ENCODE measurements at places on chromosomes 3 and 15.

GRCh38 chr15:69158201-69158842 lies 2.1 kb upstream of the GLCE start:
- DNase-seq, result no peak

- no peak for DNase-seq
Observed at GRCh38 chr3:40129981-40130380, 179.5 kb upstream of the EIF1B start.

DNA sequence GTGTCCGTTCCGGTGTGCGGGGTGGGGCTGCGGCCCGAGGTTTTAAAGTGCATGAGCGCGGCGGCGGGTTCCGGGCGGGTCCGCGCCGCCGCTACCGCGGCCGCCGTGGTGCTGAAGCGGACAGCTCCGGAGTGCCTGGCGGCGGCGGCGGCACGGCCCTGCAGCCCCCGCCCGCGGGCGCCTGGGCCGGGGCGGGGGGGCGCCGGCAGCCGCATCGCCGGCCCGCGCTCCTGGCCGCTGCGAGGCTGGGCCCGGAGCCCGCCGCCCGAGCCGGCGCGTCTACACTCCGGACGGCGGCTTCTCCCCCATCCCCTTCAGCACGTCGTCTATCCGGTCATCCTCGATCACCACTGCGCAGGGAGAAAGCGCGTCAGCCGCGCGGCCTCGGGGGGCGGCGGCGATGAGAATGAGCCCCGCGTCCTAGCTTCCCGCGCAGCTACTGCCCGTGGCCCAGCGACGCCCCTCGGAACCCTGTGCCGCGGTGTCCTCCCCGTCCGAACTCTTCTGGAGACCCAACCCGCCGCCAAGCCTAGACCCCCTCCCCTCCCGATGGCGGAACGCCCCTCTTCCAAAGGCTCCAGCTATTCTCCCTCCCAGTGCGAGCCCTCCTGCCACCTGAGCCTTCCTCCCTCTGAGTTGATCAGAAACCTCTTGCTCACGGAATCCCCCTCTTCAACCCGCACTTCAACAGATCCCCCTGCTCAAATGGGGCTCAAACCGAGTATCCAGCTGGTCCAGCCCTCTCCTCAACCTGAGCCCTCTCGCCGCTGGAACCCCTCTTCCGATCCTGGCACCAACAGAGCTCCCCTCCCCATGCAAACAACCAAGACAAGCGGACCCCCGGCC lies 1.3 kb downstream of the CAMK2N2 start:
- DNase-seq, result no peak

GRCh38 chr15:33780011-33780768 lies 188.1 kb upstream of the CHRM5 start:
- no peak for DNase-seq

GRCh38 chr3:33430061-33430460 lies 10.1 kb downstream of the UBP1 start:
- DNase-seq, result no peak

DNA sequence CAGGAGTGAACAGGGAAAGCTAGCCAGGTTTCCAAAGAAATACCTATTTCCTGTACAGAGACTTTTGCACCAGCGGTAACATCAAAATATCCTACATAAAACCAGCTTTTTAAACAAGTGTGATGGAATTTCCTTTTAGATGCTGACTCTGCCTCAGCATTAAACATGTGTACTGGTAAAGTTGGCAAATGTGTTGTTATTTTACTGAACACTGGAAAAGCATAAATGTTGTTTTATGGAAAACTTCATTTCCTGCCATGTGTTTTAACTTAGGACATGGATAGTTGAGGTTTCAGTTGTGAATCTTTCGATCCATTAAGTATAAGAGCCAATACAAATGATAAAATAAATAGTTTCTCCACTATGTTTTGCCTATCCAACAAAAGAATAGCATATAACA lies 15.7 kb downstream of the OXNAD1 start:
- DNase-seq, result no peak

DNA sequence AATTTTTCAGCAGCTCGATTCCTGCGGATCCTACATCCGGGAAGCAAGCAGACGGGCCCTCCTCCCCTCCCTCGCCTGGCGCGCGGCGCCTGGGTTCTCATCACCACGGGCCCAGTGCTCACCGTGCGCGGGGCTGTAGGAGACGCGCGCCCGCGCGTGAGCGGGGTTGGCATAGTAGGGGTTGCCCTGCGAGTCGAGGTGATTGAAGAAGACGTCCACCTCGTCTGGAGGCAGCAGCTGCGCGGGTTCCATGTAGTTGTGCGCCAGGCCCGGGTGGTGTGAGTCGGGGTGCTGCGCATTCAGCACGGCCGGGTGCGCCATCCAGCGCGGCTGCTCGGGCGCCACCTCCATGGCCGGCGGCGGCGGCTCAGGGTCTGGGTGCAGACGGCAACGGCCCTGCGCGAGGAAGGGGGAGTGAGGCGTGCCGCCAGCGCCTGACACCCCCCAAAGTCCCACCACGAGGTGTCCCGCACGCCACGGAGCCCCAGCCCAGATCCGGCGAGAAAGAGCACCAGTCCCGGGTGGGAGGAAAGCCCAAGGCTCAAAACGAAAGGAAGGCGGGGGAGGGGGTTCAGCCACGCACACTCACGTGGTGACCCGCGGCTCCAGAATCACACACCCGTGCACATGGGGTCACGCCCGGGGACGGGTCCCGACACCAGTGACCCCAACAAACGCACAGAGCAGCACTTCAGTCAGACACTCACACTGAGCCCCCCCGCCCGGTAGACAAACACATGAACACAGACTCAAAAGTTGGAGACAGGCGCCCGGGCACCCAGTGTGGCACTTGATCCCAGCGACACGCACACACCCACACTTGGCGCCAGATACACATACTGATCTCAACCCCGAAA lies 6.1 kb downstream of the GATA2 start:
- no peak for DNase-seq

- no peak for DNase-seq
Observed at GRCh38 chr3:134348524-134348923, 25.7 kb downstream of the AMOTL2 start.

- no peak for DNase-seq
Observed at GRCh38 chr3:50427217-50427616, 67.9 kb upstream of the TMEM115 start.

DNA sequence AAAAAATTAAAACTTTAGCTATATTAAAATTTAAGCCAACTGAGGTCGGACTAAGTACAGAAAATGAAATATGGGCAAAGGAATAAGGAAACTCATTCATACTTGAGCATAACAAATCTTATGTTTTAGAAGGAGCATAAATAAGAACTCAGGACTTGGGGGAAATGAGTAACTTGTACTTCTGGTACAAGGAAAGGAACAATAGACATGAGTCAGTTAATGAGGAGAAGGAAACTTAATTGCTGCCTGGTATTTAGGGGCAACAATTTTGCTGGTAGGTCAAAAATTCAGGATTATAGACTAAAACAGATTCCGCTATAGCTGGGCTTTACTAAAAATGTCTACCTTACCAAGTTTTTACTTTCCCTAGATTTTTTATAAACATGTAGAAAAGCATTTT lies 113.1 kb downstream of the MYO5A start:
- DNase-seq, result no peak

- DNase-seq, result no peak
Observed at GRCh38 chr3:128210711-128211110, 57.4 kb downstream of the EEFSEC start.

- DNase-seq, result no peak
Observed at GRCh38 chr3:167110901-167111300, 269.2 kb downstream of the ZBBX start.

DNA sequence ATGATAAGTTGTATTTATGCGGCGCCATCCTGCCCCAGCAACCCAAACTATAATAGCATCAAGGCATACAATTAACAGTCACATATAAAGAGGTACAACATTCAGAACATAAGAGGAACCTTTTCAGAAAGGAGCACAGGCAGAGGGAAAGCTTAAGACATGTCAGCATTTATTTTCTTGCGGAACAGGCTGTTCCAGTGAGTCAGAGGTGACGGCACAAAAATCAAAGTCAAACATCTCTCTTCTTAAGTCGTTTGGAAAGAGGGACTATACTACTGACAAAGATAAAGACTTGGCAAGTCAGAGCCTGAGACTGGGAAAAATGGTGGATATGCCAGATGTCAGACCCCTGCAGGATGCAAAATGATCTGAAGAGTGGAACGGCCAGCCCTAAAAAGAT lies 128.4 kb downstream of the CTNNB1 start:
- DNase-seq, result no peak

DNA sequence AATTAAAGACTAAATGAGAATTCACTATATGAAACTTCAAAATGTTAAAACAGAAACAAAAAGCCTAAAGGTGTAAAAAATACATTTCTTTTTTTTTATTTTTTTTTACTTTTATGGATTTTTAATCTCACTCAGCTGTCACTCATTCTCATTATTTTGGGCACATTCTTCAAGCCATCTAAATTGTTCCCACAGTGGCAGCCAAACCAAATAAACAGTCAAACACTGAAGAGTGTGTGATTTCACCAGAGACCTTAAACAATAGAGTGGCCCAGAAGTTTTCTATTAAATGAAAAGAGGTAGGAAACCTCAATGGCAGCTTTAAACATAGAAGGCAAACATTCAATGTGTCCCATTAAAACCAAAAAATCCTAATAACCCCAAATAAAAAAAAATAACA lies 616.1 kb downstream of the OTOL1 start:
- DNase-seq, result no peak

GRCh38 chr3:162956711-162957110 lies 1460.1 kb downstream of the OTOL1 start:
- DNase-seq, result no peak

DNA sequence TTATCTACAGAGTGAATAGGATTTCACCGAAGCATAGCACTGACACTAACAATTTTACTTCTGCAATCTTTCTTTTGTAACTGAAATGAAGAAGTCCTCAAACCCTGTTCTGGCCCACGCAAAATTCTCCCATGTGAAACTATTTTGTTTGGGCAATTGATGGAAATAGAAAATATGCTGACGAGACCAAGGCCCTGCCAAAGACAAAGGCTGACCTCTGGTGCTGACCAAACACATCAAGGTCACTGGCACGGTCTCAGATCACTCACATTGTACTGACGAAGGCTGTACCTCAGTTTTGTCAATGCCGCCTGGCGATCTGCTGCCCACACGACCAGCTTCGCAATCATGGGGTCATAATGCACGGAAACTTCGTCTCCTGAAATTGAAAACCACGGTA lies 58.4 kb upstream of the DCUN1D1 start:
- no peak for DNase-seq

- no peak for DNase-seq
Observed at GRCh38 chr15:41928637-41929620, 35.1 kb upstream of the SPTBN5 start.

GRCh38 chr3:186640929-186641328 lies 730 bp downstream of the FETUB start:
- DNase-seq, result no peak

DNA sequence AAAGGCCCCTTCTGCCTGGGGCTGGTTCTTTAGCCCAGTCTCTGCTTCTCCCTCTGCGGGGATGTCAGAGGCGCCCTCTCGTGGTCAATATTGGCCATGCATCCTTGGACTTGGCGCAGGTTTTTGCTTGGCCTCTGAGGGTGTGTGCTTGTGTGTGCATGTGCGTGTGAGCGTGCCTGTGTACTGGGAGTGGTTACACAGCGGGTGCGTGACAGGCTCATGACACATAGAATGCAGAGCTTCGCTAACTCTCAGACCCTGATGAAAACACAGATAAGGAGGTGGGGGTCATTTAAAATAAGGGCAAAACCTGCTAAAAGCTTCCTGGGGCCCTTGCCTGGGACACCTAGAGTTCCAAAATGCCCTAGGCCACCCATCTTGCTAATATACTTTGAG lies 160.9 kb downstream of the SMAD6 start:
- DNase-seq, result peak; percentile 44

- no peak for DNase-seq
Observed at GRCh38 chr3:72178463-72179106, 393.6 kb upstream of the PROK2 start.

- no peak for DNase-seq
Observed at GRCh38 chr15:27847775-27848710, 251.1 kb downstream of the OCA2 start.

- DNase-seq, result no peak
Observed at GRCh38 chr3:125212509-125213363, at the start of gene SLC12A8. Gene SLC12A8, minus strand, starts transcription at chr3:125212748. Its CDS starts 1,399 bp downstream, at chr3:125211349.

DNA sequence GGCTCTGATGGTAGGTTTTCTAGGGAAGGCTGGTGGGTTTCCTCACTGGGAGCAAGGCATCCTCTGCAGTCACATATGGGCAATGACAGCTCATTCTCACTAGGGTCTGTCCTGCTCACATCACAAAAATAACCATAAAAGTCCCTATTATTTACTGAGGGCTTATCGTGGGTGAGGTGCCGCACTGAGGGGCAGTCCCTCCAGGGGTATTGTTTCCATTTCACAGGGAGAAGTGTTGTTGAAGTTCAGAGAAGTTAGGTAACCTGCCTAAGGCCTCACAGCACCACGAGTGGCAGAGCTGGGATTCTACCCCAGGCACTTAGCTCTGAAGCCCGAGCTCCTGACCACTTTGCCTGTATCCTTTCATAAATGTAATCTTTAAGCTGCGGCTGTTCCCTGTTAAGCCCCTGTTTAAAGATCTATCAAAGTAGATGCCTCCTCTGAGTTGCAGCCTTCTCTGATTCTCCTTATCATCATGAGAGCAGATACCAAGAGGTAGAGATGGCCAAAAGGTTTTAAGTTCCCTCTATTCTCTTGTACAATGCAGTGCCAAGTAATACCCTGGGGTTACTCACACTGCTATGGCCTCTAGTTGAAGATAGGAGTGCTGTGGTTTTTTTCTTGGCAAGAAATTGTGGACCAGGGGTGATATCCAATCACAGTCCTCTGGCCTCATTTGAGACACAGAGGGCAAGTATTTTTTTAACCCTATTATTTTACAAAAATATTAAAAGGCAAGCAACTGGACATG lies 107.0 kb downstream of the RPLP1 start:
- no peak for DNase-seq

- DNase-seq, result no peak
Observed at GRCh38 chr3:108145578-108145977, 54.7 kb upstream of the CD47 start.

DNA sequence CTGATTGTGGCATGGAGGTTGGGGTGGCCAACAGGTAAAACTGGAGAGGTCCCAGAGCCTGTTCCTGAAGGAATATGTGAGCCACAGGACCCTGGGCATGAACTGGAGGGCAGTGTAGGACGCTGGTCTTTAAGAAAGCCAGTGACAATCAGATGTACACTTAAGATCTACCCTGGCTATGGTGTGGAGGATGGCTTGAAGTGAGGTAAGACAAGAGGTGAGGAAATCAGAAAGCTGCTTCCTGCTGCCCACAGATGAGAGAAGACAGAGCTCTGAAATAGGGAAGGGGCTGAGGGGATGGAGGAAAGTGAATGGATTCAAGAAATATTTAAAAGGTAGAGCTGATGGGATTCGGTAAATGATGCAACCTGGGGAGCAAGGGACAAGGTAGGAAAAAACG lies 22.7 kb upstream of the KLHL6 start:
- DNase-seq, result no peak
